ENCODE measurements at places on chromosomes 12 and 14.

GRCh38 chr12:57604454-57604991 lies at the start of gene DTX3:
Gene DTX3 (plus strand): TSS chr12:57604824. CDS start chr12:57606518, 1,694 bp downstream.
- DNase-seq = no peak

DNA sequence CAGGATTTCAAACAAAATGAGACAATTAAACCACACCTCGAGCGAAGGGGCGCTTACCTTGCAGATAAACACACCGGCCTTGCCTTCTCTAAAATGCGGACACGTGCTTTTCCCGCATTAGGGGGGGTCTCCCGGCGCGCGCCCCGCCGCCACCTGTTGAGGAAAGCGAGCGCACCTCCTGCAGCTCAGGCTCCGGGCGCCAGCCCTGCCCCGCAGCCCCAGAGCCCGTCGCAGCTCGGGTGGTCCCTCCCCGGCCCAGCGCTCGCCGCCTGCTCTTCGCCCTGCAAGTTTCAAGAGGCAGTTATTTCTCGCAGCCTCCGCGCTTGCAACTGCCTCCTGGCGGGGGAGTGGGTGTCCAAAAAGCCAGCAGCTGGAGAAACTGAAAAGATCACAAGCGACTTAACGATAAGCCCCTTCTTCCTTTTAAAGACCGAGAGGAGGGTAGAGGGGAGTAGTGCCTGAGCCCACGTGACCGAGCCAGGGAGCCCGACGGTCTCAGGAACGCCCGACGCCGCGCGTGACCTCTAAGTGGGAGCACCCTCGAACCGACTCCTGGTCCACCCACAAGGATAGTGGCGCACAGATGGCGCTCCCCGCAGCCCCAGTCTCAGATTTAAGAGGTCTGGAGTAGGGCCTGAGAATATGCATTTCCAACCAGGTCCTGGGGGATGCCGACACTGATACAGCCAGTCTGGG lies at the start of gene ESR2:
Gene ESR2, minus strand, starts transcription at position 396 of the 696 bp plus-strand sequence. CDS start 11,386 bp downstream, outside the sequence.
- peak; percentile 7 for DNase-seq

- peak; percentile 51 for DNase-seq
Measured at GRCh38 chr12:105279460-105280056, 43.6 kb upstream of the APPL2 start.

DNA sequence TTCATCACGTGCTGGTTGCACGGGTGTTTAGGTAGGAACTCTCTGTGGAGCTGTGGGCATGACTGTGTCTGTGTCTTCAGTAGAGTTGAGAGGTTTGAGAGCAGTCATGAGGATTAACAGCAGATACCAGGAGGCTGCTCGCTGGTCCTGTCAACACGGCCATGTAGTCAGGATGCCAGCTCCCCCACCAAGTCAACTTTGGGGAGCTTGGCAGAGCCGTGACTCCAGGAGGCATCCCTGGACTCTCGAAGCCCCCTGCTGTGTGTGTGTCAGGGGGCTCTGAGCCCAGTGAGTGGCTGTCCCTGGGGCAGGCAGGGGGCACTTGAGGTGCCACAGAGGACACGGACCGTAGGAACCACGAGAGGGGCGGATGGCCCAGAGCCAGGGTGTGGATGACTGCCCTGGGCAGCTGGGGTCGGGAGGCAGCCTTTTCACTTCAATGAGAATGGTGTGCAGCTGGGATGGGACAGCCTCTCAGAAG lies 7.2 kb upstream of the GPR132 start:
- no peak for DNase-seq

DNA sequence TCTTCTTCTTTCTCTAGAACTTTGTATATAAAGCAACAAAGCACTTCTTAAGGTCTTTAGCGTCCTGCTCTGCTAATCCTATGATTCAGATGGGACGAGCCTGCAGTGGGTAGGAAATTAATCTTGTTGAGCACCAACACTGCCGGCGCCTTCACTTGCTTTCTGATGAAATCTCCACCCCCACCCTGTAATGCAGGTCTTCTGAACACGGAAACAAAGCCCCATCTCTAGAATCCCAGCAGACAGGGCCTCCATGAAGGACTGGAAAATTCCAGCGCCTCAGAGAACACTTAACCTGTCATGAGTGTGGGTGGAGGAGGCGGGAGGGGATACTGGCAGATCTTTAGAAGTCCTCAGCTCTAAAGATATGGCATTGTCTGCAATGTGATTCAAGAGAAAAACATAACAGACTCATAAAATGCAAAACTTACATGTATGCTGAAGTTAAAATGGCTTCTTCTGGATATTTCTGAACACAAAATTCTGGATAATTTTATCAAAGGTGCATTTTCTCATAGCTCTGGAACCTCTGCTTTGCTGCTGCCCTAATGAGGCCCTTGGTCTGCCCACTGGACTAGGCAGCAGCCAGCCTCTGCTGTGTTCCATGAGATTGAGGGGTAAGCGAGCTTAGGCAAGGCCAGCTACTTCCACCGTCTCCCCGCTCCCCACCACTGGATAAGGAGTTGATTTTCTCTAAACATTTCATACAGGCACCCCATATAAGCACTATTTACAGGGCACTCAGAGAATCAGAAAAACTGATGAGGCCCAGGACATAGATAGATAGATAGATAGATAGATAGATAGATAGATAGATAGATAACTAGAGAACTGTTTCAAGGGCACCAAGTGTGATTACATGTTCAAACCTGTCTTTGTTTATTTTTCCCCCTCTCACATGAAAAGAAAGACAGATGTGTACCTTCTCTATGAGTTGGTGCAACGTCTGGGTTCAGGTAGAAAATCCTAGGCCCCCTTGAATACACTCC lies 43.1 kb downstream of the ZFP36L1 start:
- DNase-seq = no peak

- no peak for DNase-seq
Measured at GRCh38 chr12:112239020-112239419, 113.7 kb downstream of the TRAFD1 start.

GRCh38 chr12:92581604-92582003 lies 121.2 kb upstream of the PLEKHG7 start:
- no peak for DNase-seq

- DNase-seq = peak; percentile 1
Measured at GRCh38 chr14:26598081-26598671, 343 bp upstream of the NOVA1 start.

GRCh38 chr12:117192057-117192456 lies 1.8 kb upstream of the FBXO21 start:
- DNase-seq = no peak

- peak; percentile 86 for DNase-seq
Measured at GRCh38 chr12:127270193-127270592, 996.8 kb upstream of the TMEM132C start.

DNA sequence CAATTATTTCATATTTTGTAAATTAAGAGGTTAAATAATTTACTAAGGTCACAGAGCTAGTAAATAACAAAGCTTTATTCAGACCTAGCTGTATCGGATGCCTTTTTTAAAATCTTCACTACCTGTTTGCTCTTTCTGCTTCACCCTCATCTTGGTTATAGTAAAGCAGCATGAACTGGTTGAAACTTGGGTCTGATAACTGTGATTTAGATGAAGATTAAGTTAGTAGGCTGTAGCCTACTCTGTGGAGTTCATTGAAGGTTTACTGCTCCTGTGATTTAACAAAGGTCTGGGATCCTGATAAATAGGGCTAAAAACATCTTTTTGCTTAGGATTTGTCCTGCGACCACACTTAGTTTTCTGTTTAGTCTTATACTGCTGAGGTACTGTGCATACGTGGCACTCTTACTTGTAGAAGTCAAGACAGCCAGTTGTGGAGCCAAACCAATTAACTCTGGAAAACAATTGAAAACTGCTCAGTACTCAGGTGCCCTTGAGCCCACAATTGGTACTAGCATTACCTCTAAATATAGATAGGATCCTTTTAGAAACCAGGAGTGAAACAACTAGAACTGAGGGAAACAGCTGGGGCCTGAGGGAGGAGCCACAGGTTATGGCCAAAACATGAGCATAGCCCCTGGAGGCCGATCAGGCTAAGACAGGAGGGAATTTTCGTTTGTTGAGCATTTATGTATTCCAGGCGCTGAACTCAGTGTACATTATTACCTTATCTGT lies 2.3 kb downstream of the SPATS2 start:
- peak; percentile 49 for DNase-seq

GRCh38 chr12:24679126-24679525 lies 269.8 kb downstream of the BCAT1 start:
- peak; percentile 56 for DNase-seq

DNA sequence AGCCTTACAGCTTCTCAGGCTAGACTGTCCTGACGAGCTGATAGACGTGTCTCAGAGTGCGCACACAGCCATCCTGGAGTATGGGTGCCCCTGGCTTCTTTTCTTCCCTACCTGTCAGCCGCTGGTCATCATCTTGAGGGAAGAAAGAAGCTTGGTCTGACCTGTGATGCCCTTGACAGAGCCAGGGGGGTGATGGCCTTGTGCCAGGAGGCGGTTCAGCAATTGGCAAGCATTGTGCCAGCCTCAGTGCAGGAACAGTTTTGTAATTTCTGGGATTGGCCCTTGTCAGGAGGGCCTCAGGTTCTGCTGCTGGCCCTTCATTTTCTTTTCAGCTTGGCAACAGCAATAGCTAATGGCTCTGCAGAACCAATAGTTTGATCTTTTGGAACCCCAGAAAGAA lies 80.1 kb downstream of the ADCK1 start:
- DNase-seq = no peak
